Renal cortical epithelial cell (primary cell): ENCODE measurements at places on chromosomes 3 and 15. TPM values are rescaled to one million over a fixed set of nuclear protein-coding genes. Genes with fewer than 3 reads are reported as not detected.

DNA sequence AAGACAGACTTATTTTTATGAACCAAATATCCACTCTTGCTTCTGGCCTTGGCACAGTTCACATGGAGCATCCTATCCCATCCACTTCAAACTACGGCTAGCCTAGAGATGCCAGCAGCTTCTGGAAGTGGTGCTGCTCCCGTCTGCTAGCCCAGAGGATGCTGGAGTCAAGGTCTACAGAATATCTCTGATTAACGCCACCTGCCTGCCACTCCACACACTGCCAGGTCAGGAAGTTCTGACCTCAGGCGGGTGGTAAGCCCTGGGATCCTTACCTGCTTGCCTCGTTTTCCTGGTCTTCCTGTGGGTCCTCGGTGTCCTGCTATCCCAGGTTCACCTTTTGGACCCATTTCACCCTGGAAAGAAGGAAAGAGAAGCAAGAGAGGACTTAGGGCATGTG lies 42.9 kb downstream of the EAF1 start:
- no peak for DNase-seq

Gene IL20RB
- 0.35 and 0.40 TPM in 2 replicates for total RNA-seq

GRCh38 chr15:88736204-88736603 lies 67.0 kb upstream of the ACAN start:
- no peak for DNase-seq

GRCh38 chr3:158313338-158313927 lies 203.5 kb downstream of the RSRC1 start:
- DNase-seq = peak; percentile 61

- DNase-seq = peak; percentile 94
These were observed 50.0 kb upstream of the TBC1D23 start for GRCh38 chr3:100210772-100211135.

Gene STARD9
- 2.1 and 11.3 TPM in 2 replicates for total RNA-seq

Gene SERPINI2
- not detected in 2 replicates for total RNA-seq

DNA sequence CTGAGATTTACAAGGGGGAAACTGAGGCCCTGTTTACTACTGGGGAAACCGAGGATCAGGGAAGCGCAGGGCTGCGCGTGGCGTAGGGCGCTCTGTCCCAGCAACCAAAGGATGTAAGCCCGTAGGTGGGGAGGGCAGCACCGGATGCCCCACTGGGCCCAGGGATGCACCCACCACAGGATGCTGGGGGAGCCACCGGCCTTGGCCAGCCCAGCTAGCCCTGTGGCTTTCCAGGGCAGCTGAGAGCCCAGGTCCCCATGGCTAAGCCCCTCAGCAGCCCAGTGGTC lies 33.4 kb downstream of the RPN1 start:
- no peak for DNase-seq

DNA sequence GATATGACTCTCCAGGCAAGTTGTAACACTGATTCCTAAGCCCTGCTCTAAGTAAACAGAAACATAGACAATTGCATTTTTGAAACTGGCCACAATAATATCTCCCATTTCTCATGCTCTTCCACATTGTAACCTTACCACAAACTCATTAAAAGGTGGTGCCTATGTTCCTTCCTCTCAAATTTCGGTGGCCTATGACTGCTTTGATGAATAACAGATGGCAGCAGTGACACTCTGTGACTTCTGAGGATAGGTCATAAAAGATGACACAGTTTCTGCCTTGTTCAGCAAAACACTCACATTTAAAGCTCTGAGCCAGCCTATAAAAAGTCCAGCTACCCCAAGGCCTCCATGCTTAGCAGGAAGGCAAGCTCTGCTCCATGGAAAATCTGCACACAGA lies 195.2 kb downstream of the EFHB start:
- DNase-seq = no peak

Gene SCAANT1
- total RNA-seq = not detected in 2 replicates

- DNase-seq = peak; percentile 81
These were observed 1.7 kb downstream of the TIPARP start for GRCh38 chr3:156675830-156676767.

Gene IFT122
- total RNA-seq = 13.2 and 32.8 TPM in 2 replicates

- peak; percentile 31 for DNase-seq
These were observed 629.5 kb upstream of the KCNMB2 start for GRCh38 chr3:177906578-177907229.

- no peak for DNase-seq
These were observed 7.3 kb downstream of the MGLL start for GRCh38 chr3:127815001-127815400.

- DNase-seq = peak; percentile 95
These were observed 1.3 kb upstream of the LRRC58 start for GRCh38 chr3:120350401-120350941.

Gene ATP10A
- 16.5 and 29.7 TPM in 2 replicates for total RNA-seq

DNA sequence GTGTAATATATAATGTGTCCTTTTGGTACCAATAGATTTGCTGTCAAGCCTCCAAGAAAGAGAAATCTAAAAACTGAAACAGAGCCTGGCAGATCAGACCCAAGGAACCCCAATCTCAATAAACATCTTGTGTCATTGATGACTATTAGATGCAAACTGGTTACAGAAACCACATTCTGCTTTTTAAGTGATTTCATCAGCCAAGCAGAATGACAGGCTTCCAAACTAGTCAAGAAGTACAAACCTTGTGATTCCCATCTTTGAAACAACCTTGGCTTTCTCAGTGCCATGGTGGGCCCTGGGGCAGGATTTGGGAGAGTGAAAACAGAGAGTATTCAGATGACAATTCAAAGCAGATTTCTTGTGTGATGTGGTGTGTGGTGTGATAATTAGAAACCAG lies 45.6 kb upstream of the STRIT1 start:
- no peak for DNase-seq

- DNase-seq = peak; percentile 58
These were observed 59.7 kb upstream of the KBTBD8 start for GRCh38 chr3:66938338-66938963.

- peak; percentile 62 for DNase-seq
These were observed 39.0 kb downstream of the IL12A start for GRCh38 chr3:160027541-160028195.

DNA sequence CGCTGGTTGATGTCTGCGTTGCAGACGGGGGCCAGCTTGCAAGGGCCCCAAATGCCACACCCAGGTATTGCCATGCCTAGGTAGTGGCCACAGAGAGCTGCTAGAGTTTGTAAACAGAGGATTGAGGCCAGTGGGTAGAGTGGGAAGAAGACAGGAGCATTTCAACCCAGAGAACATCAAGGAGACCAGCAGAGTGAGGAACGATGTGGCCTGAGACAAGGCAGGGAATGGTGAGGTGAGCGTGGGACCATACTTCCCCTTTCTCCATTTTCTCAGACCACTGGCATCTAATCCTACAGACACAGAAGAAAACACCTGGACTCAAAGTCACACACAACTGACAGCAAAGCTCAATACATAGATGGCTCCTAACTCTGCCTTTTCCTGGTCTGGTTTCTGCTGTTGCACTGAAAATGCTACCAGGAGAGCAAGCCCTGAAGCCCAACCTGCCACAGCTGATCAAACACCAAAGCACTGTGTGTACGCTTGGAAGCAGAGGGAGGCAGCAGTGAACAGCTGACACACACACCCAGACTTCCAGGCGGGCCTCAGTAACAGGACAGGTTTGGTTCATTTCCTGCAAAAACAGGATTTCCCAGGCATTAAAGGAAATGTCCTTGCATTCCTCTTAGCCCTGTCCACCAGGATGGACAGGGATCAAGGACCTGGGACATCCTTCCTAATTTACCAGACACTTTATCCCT lies 1.6 kb downstream of the FAM174B start:
- peak; percentile 43 for DNase-seq

GRCh38 chr3:135907422-135908165 lies 57.9 kb upstream of the PPP2R3A start:
- no peak for DNase-seq
